ENCODE measurements at places on chromosomes 7 and 10.

DNA sequence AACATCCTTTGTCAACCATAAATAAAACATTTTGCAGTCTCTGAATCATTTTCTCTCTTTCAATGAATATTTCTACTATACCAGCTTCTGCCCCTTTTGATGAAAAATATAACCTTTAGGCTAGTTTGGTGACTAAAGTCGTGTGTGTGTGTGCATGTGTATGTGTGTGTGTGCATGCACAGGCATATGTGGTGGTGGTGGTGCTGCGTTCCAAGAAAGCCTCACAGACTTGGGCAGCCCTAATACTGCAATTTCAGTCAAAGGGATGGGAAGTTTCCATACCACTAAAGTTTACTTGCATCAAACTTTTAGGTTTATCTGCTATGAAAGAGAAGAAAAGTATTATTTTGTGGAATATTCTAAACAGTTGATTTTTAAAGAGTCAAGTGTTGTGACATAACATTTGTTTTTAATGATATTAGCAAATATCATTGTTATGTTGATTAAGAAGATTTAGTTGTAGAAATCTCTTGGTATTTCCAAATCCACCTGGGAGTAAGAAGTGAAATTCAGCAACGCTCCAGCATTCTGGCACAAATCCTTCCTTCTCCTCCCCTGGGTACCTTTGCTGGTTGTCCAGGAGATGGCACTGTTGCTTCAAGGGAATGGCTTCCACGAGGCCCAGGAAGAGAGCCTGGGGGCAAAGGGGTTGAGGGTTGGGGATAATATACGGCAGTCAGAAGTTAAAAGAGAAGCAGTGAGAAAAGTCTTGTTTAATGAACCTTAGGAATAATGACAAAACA lies 41.5 kb downstream of the ASB4 start:
- DNase-seq, result peak; percentile 43

DNA sequence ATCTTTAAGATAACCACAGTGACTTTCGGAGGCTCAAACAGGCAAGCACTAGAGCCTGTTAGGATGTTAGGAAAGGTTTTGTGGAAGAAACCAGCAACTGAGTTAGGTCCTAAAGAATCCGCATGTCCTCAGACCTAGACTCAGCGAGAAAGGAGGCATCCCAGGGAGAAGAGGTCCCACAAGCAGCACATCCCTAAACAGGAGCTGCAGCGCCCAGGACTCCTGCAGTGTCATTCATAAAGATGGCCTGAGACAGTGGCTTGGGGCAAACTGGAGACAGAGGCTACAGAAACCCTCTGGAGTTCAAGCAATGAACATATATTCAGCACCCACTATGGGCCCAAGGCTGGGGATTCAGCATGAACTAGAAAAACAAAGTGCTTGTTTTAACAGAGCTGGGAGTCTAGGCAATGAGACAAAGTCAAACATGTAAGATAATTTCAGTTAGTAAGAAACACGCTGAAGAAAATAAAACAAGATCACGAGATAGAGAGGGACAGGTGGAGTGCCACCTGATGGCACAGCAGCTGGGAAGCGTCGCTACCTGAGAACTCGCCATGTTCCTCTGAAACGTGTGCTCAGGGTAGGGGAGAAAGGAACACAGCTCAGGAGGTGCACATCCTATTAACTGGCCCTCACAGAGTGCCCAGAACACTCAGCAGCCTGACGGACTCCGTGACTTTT lies 48.1 kb downstream of the PARD3 start:
- DNase-seq, result no peak

DNA sequence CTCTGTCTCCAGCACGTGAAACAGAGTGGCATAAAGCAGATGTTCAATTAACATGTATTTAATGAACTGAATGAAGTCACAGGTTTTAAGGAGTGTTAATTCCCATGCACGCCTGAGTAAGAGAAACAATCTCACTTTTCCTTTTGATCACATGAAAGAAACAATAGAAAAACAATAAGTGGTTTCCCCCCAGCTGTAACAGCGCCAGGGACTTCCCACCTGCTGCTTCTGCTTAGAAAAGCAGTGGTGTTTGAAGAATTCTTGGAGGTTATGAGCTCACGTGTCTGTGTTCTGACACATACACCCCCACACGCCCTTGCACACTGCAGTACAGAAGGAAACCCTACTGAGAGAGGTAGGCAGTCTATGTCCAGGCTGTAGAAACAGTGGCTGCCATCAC lies 51.3 kb upstream of the FRMD4A start:
- DNase-seq, result no peak

GRCh38 chr7:145643981-145644380 lies 472.6 kb upstream of the CNTNAP2 start:
- DNase-seq, result no peak

DNA sequence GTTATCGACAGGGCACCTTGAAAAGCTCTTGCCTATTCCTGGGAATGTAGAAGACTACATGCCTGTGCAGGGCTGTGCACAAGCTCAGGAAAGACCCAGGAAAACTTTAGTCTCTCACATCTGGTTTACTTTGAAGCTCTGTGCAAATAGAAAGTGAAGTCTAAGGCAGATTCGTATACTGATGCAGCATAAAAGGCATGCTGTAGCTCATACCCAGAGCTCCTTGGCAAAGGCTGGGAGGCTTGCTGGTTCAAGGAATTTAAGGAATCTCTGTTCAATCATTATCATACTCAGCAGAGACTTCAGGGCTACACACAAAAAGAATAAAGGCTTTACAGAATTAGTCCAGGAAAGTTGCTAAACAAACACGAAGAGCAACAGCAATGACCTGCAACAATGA lies 192.0 kb downstream of the OTUD1 start:
- no peak for DNase-seq

DNA sequence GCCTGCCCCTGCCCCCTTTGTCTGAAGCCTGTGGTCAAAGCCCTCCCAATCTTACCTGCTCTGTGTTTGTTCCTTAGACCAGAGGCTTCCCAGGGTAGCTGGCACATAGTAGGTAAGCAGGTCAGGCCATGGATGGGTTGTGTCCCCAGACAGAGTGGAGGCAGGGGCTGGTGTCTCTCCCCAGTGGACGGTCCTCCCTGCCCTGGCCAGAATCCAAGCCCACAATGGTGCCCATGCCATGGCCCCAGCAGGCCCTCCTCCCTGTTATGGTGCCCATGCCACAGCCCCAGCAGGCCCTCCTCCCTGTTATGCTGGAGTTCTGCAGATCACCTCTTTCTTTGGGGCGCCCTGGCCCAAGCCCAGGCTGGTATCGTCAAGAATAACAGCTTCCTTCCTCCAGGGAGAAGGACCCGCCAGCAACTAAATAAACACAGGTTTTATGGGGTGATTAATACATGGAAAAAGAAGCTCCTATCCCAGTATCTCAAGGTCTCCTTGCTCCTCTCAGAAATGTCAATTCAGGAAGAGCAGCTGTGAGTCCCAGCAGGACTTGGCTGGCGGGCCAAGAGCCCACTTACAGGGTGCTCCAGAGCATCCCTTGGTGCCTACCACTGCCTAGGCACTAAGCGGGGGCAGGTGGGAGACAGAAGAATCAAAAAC lies 82.0 kb downstream of the NEURL1 start:
- no peak for DNase-seq

GRCh38 chr10:3165196-3165595 lies 7.4 kb downstream of the PITRM1 start:
- DNase-seq, result no peak

DNA sequence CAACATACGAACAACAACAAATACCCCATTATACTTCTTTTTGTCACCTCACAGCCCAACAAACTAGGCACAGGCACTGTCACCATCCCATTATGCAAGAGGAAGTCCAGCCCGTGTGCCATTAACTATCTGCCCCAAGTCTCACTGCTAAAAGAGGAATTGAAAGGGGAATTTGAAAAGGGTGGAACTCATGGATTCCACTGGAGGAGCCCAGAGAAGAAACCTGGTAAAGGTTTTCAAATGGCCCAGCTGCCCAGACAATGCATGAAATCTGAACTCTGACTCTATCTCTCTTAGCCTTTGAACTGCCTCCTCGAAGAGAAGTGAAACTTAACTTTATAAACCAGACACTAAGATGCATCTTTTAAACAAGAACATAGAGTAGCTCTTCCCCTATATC lies 130.0 kb downstream of the PLXNA4 start:
- no peak for DNase-seq

- DNase-seq, result peak; percentile 16
Measured at GRCh38 chr10:117165538-117166417, 27.7 kb upstream of the VAX1 start.

DNA sequence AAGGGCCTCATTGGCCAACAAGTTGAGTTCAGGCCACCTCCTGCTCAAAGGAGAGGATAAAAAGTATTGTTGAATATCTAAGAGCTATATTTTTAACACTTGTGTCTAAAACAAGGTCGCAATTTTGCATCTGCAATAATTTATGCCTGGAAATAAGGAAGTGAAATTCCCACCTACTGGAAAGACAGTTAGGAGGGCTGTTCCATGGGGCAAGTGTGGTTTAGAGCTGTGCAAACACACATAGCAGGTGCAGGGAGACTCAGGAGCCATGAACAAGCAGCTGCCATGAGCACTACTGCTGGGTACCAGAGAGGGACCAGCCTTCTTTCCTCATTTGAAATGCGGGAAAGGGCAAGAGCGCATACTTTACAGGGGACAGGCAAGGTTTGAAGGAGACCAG lies 35.5 kb upstream of the IKZF1 start:
- no peak for DNase-seq

- DNase-seq, result no peak
Measured at GRCh38 chr7:67738958-67739357, 742.3 kb downstream of the TYW1 start.

GRCh38 chr10:56449770-56450169 lies 88.7 kb upstream of the ZWINT start:
- DNase-seq, result no peak

- no peak for DNase-seq
Measured at GRCh38 chr10:127506094-127506493, 43.0 kb upstream of the NPS start.

GRCh38 chr10:5553400-5554170 lies 28.8 kb downstream of the CALML3 start:
- DNase-seq, result no peak

DNA sequence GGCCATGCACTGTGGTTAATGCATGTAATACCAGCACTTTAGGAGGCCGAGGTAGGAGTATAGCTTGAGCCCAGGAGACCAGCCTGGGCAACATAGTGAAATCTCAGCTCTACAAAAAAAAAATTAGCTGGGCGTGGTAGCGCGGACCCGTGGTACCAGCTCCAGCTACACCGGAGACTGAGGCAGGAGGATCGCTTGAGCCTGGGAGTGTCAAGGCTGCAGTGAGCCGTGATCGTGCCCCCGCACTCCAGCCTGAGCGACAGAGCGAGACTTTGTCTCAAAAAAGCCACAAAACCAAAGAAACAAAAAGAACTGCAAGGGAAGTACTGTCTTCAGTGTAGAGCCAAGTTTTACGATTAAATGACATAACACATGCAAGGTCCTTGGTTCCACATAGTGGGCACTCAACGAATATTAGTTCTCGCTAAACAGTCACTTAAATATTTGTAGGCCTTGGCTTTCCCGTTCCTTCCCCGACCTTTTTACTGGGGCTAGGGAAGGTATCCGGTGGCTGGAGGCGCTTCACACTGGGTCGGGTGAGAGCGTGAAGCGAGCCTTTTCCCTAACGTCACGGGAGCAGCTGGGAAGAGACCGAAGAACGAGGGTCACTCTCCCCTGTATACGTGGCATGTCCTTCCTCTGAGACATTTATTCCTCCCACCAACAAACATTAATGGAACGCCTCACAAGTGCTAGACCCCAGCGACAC lies 993 bp upstream of the SND1 start:
- DNase-seq, result peak; percentile 47

- no peak for DNase-seq
Measured at GRCh38 chr7:1197997-1198625, 34.6 kb upstream of the UNCX start.

Data from NCI-H1105 (cell line).